H54 (cell line): ENCODE measurements at places on chromosomes 7 and 10.

DNA sequence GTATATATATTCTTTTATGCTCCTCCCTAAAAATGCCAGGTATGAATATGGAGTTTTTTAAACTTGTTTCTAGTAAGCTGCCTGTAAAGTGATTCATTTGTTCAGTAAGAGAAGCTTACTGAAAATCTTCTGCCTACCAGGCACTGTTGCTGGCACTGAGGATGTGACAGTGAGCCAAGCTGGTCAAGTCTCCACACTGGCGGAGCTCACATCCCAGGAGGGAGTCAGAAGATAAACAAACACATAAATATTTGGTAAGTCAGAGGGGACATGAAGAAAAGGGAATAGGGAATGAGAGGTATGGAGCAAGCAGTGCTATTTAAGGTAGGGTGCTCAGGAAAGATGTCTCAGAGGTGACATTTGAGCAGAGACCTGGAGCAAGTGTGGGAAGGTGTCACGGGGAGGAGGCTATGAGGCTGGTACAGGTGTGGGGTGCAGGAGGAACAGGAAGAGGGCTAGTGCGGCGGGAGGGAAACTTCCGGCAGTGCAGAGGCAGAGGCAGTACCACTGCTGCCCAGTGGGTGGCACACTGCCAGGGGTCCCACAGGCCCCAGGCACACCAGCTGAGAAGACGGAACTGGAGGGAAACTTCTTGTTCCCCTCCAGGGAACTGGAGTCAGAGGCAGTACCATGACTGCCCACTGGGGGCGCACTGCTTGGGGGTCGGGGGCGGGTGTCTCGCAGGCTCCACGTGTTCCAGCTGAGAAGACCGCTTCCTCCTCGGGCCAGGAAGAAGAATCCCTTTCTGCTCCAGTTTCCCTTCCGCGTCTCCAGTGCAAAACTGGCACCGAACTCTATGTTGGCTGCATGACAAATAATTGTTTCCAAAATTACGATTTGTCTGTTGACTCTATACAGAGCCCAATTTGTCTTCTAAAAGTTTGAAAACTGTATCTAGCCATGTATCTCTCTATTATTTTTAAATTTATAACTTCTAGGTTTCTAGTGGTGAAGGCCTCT is 161.0 kb downstream of the TEX36 start:
- DNase-seq, result peak; percentile 6

DNA sequence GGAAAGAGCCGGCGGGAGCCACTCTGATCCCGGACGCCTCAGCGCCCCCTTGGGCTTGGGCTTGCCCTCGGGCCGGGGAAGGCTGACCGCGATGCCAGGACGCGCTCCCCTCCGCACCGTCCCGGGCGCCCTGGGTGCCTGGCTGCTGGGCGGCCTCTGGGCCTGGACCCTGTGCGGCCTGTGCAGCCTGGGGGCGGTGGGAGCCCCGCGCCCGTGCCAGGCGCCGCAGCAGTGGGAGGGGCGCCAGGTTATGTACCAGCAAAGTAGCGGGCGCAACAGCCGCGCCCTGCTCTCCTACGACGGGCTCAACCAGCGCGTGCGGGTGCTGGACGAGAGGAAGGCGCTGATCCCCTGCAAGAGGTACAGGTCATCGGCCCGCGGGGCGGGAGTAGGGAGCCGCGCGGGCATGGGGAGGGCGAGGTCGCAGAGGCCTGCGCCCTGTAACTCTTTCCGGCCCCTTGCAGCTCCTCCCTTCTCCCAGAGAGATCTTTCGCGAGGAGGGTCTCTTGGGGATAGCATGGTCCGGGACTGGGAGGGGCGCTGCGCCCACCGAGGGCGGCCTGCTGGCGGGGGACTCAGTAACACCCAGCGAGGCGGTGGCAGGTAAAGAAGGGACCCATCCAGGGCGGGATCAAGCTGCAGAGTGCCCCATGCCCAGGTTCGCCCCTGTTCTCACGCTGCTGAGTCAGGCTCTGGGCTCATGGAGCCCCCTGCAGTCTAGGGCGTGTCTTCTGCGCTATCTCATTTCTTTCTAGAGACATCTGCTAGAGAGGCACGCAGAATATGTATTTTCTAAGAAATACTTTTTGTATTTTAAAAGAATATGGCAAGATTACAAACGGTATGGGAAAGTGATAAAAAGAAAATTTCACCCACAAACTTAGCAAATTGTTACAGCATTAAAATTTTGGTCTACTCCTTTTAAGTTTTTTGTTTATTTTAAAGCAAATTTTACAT is 687 bp downstream of the EPDR1 start:
- DNase-seq, result peak; percentile 63

- DNase-seq, result no peak
Measured at GRCh38 chr10:114003161-114003941, 40.3 kb upstream of the ADRB1 start.

- no peak for DNase-seq
Measured at GRCh38 chr7:66043681-66044497, 31.7 kb upstream of the ASL start.

GRCh38 chr7:129790136-129790535 is 162.6 kb downstream of the UBE2H start:
- DNase-seq, result no peak

DNA sequence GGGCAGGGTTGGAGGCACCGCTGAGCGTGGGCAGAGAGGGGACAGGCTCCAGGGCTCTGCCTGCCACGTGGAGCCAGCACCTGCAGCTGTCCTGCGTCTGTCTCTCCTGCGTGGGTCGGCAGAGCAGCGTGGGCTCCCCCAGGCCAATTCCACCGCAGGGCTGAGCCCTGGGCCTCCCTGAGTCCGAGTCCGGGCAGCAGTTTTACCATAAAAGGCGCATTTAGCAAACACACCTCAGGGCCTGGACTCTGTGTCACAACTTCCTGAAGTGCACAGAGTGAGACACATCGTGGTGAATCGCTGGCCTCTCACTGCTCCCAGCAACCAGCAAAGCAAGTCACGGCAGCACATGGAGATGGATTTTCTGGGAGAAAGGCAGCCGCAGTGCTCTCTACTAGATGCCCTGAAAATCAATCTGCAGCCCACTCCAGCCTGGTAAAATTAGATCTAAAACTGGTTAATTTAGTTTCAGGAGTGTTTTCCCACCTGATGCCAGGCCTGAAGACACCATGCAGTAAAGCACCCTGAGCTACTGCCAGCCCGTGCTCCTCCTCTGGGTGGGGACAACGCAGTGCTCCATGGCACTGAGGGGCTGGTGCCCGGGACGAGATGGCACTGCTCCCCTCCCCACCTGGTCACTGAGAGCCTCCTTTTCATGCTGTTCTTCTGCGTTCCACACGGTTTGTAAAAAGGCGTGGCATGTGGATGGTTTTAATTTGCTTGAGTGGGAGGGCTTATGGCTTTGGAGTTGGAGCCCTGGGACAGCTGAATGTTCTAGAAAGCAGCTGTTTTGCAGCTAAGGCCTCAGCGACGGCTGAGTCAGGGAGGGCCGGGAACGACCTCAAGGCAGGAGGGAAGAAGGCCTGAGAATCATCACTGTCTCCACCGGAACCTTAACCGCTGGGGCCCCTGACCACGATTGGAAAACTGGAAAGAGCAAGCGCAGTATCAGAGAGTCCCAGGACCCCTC is 336.9 kb downstream of the ADARB2 start:
- DNase-seq, result no peak

GRCh38 chr10:30688456-30688855 is 58.9 kb upstream of the LYZL2 start:
- no peak for DNase-seq

DNA sequence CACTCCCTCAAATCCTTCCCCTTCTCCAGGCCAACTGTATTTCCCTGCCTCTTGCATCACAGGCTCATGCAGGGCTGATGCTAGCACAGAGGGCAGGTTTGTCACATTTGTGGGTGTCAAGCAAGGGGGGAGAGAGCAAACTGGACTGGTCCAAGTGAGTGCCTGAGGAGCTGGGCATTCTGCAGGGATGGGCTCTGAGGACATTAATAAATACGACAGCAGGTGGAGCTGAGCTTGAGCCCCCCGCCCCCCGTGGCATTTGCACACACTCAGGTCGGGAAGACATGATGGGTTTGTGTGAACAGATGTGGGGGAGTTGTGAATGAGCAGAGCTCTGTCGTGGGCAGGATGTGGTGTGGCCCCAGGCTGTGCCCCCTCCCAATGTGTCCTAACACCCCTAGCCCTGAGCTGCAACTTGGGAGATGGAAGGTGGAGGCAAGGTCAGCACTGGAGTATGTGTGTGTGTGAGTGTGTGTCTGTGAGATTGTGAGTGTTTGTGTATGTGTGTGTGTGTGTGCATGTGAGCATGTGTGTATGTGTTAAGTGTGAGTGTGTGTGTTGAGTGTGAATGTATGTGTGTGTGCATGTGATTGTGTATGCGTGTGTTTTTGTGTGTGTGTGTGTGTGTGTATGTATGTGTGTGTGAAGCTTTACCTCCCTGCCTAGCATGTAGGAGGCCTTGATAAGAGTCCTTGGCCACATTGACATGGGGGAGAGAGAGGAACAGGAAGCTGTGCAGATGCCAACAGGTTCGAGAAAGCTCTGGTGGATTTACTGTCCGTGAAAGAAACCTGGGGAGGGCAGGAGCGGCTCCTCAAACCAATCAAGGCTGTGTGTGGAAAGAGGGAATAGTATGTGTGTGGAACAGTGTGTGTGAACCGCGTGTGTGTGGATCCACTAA is 9.1 kb downstream of the RASSF4 start:
- no peak for DNase-seq

GRCh38 chr7:73719806-73720169 is 319 bp upstream of the STX1A start:
- no peak for DNase-seq

DNA sequence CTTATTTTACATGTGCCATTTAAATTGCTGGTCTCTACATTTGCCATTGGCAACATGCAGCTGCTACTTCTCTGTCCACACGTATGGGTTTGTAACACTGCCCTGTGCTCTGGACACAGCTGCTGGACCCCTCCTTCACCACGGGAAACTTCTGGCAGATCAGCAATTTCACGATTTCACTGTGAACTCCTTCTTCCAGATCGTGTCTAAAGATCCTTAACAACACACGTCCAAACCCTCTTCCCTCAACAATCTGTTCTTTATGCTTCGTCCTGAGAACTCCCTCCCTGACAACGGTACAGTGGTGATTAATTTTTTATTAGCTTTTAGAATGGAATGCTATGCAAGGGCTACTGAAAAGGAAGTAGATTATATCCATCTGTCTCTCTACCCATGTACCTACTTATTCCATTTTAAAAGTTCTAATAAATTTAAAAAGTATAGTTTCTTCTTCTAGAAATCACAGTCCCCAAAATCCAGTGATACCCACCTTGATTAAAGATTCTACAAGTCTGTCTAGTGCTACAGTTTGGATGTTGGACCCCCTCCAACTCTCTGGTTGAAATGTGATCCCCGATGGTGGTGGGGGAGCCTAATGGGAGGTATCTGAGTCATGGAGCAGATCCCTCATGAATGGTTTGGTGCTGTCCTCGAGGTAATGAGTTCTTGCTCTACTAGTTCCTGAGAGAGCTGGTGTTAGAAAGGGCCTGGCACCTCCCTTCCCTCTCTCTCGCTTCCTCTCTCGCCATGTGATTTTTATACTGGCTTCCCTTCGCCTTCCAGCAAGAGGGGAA is 81.0 kb downstream of the KIAA1549 start:
- no peak for DNase-seq

DNA sequence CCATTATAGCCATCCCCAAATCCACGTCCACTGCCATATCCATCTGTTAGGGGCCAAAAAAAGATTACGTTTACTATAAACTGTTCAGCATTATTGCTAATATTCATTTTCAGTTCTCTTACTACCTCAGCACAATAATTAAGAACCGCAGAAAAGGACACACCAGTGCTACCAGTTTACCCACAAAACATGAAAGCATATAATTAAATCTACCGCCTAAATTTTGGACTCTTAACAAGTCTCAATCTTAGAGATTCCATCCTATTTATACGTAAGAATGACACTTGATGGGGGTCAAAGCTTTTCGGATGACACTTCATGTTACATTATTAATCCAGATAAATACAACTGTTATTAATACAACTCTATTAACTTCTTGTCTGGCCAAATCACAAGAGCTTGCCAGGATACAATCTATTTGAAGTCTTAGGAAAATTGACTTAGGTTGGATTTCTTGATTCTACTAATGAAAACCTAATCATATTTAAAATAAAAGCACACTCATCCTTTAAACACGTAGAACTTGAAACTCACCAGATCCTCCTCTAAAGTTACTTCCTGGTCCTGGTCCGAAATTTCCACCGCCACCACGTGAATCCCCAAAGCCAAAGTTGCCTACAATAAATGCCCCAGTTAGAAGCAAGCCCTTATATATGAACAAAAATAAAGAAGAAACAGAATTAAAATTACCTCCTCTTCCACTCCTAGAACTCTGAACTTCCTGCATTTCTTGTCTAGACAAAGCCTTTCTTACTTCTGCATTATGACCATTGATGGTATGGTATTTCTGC is 4.5 kb downstream of the HNRNPA2B1 start:
- DNase-seq, result no peak
